ENCODE measurements at places on chromosomes 4 and X.

DNA sequence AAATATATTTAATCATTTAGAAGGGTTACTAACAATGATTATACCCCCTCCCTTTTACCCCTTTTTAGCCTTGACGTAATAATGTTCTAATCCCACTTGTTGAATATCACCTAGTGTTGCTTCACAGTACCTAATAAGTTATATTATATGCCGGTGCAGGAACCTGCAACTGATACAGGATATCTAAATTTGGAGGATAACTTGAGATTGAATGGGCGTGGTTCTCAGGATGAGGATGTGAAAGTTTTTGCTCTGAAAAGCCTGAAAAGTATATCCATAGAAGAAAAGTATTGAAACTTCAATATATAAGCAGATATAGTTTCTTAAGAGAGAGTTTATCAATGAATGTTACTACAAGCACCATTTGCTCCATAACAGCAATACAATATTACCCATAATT lies 59.8 kb downstream of the ZNF711 start:
- DNase-seq = no peak

DNA sequence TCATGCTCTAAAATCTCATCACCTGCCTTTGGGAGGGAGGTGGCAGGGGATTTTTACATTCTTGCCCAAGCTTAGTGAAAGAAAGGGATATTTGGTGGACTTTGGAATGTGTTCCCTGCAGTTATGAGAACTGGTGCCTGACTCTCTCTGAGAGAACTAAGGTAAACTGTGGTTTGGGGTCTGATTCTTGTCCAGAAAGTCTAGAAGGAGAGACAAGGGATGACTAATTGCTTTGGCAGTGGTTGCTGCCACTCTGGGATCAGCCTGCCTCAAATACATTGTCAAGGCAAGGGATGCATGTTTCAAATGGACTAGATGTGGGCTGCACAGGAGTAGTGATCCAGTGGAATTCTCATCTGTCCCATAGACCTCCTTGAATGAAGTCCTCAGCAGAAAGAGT lies 115.2 kb downstream of the DDIT4L start:
- DNase-seq = no peak

DNA sequence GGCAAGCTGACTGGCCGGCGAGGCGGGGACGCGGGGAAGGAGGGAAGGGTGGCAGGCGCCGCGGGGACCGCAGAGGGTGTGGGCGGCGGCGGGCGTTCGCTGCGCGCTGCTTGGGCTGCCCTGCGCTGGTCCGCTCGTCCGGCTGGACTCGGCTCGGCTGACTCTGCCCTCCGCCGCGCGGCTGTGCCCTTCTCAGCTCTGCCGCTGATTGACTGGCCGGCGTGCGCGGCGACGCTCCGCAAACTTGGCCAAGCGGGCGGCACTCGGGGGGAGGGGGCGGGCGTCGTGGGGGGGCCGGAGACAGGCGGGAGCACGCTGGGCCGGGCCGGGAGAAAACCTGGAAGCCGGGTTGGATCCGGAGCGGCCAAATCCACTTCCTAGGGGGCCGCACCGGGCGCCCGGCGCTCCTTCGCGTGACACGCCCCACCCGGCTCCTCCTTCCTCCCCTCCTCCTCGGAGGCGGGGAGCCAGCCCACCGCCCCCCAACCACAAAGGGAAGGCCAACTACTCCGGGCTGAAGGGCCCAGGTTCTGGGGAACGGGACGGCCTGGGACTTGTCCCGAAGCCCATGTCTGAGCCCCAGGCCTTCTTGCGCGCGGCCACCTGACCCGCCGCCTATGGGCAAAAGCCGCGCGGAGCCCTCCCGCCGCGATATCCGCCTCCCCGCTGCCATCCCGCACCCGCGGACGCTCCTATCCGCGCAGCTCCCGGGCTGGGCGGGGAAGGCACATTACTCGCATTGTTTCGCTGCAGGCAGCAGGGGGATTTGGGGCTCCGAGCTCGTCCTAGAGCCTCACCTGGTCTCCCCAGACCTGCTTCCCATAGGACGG lies at the start of gene GPC4:
TSS of gene GPC4 (minus strand) at position 214 of the 830 bp plus-strand sequence. CDS start 524 bp downstream, outside the sequence.
- no peak for DNase-seq

GRCh38 chr4:88511236-88511635 lies 12.3 kb downstream of the PYURF start:
- DNase-seq = no peak

DNA sequence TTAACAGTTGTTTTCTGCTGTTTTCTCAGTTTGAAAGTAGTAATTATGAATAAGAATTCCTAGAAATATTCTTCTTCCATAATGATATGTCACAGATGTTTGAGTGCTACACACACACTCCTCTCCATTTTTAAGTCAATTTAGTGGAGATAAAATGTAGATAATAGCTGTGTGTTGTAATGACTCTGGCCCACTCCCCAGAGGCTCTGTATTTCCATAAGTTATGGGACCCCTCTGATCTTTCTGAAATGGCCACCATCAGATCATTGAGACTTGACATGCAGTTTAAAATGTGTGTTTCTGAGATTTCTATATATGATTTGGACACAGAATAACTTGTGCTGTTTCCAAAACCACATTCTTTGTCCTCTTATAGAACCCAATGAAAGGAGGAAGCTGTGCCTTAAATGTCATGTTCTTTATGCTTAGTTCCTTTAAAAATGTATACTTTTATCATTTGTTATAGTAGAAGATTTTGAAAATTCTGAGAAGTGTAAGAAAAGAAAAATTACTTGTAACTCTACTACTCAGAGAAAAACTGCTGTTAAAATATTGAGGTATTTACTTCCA lies 46.4 kb downstream of the GAB1 start:
- no peak for DNase-seq

GRCh38 chr4:119110121-119110520 lies 25.5 kb upstream of the MYOZ2 start:
- DNase-seq = no peak
